ENCODE measurements at places on chromosomes 7 and 10.

DNA sequence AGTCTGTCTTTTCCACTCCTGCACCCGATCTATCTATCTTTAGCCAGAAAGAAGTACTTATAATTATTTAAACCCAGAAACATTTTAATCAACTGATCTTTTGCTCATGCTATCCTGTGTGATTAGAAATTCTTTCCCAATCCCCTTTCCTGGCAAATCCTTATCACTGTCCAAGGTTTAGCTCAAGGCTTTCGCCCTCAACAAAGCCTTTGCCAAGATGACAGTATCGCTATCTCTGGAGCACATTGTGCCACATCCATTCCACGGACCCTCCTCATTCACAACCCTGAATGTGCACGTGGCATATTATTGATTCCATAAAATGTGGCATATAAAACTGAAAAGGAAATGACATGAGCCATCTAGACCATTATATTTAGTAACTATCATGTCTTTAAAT is 71.3 kb downstream of the PTN start:
- DNase-seq: no peak

GRCh38 chr10:35452847-35453246 is 116.5 kb downstream of the CCNY start:
- no peak for DNase-seq

- DNase-seq: no peak
Observed at GRCh38 chr7:6205971-6206660, 66.3 kb downstream of the CYTH3 start.

GRCh38 chr7:46107610-46108217 is 186.6 kb upstream of the IGFBP3 start:
- DNase-seq: no peak

DNA sequence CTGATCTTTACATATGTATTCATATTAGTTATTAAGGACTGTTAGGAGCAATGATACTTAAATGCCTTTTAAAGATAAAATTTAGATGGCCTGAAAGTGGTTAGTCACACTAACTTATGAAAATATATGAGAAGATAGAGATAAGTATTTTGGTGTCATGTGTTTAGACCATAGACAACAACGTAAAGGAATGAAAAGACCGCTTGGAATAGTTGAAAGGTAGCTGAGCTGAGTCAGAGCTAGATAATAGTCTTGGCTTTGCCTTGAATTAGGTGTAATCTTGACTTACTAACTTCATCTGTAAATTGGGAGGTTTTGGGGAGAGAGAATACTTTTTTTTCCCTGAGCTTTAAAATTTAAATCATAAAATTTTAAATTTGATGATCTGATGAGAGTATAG is 127.0 kb downstream of the LYZL1 start:
- DNase-seq: no peak

DNA sequence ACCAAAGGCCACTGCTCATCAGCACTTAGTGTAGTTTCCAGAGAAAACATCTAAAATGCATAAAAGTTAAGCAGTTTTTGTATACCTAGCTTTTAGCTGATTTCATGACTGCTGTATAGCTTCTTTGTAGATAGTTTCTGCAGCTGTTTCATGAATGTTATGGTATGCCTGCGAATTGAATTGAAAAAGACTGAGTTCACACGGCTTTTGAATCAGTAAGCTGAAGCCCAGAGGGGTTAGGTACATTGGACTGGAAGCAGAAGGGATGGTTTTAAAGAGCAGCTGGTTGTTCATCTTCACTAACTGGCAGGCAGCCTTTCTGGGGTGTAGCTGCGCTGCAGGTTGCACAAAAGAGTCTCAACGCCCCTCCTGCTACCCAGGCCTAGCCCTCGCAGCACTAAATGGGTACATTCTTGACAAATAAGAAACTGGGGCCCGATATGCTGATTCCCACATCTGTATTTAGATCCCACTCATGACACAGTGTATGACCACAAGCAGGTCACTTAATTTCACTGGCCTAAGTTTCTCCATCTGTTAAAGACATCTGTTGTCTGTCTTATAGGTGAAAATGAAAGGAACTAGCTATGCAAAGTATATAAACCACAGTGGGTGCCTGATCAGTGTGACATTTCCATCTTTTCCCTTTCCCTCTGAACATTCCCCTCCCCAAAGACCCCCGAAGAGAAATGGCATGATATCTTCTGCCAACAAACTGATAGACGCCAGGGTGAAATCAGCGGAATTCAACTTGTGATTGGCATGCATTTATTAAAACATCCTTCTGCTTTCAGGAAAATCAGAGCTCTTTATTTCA is 85.9 kb upstream of the AGBL3 start:
- DNase-seq: no peak

DNA sequence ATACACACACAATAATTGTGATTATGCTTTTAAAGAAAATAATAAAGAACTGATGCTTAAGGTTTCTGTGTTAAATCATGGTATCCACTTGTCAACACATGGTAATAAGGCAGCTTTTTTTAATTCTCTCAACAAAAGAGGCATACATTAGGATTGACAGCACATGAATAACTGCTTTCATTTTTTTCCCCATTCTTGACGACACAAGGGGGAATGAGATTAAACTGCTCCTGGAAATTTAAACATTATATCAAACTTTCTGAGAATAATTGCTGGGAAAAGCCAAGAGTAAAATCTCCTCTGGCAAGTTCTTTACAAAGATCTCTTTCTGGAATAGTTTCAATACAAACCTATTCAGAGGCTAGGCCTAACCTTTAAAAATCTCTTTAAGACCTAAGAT is 99.0 kb upstream of the GPR22 start:
- no peak for DNase-seq

DNA sequence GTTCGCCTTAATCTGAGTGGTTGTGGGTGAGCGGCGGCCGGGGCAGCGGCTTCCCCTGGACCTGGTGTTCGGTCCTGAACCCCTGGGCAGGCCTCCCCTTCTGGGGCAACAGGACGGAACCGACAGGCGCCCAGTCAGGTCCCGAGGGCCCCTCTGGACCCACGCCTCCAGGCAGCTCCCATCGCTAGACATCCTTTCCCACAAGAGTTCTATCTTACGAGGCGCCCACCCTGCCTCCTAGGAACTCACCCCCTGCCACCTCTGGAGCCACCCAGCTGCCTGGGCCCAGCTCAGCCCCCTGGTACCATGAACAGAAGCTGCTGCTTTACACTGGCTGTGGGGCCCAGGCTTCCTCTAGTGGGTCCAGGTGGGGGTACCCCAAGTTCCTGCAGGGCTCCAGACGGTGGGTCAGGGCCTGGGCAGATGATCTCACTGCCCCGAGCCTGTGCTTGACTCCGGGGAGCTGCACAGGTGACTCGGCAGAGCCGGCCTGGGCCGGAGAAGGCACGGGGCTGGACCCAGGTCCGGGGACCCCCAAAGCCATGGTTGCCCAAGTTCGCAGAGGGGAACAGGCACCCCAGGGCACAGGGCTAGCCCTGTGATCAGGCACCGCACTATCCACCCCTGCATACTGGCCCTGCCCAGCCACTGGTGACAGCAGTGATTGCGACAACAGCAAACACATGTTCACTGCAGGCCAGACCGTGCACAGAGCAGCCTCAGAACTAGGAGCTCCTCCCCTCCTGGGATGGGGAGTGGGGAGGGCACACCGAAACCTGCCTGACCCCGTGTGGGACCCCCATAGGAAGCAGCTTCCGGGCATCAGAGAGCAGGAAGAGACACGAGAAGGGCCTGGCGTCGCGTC is 180.3 kb downstream of the ELFN1 start:
- DNase-seq: no peak

GRCh38 chr7:127588697-127589482 is 679 bp downstream of the ARF5 start:
- DNase-seq: no peak

GRCh38 chr7:155003092-155003375 is at the start of gene PAXIP1:
Gene PAXIP1, minus strand, starts transcription at chr7:155003124. Its CDS starts 195 bp downstream, at chr7:155002929.
- DNase-seq: no peak

DNA sequence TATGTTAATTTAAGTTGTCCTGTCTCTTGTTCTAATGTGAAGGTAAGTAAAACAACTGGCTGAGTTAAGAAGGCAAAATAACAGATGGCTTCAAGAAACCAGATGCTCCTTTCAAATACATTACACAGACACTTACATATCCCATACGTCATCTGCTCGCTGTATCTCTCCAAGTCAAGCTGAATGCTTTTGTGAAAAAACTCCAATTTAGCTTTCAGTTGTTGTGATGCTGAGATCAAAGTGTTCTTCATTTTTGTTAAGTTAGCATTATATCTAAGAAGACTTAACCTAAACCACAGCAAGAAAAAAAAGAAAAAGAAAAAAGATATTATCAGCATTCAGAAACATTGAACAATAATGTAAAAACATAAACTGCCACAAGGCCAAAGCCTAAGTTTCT is 18.5 kb upstream of the ERLIN1 start:
- DNase-seq: no peak

GRCh38 chr7:134301592-134301991 is 15.1 kb downstream of the SLC35B4 start:
- DNase-seq: no peak

DNA sequence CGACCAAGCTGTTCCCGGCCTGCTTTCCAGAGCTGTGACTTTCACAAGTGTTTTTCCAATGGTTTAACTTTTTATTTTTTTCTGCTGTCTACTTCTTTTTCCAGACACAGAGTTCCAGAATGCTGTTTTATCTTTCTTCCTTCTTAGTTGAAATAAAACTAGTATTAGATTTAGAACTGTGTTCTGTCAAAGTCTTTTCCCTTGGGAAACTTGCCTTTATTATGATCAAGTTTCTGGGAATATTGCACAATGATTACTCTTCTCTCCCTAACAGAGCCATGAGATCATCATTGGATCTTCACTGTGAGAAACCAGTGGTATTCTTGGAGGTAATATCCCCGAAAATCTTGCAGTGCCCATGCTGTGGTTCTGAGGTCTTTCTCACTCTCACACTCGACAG is 104.9 kb upstream of the KCND2 start:
- DNase-seq: no peak

GRCh38 chr10:101280511-101280910 is 51.2 kb upstream of the LBX1 start:
- DNase-seq: no peak

- DNase-seq: no peak
Observed at GRCh38 chr7:37408291-37409228, 40.1 kb downstream of the ELMO1 start.

- no peak for DNase-seq
Observed at GRCh38 chr7:73446682-73447081, 13.1 kb downstream of the FZD9 start.
